Activated T-cell treated with anti-CD3 and anti-CD28 coated beads, Interleukin-2, amount 50 U/mL, for 48 hours (primary cell): ENCODE measurements at places on chromosomes 1 and 21.

DNA sequence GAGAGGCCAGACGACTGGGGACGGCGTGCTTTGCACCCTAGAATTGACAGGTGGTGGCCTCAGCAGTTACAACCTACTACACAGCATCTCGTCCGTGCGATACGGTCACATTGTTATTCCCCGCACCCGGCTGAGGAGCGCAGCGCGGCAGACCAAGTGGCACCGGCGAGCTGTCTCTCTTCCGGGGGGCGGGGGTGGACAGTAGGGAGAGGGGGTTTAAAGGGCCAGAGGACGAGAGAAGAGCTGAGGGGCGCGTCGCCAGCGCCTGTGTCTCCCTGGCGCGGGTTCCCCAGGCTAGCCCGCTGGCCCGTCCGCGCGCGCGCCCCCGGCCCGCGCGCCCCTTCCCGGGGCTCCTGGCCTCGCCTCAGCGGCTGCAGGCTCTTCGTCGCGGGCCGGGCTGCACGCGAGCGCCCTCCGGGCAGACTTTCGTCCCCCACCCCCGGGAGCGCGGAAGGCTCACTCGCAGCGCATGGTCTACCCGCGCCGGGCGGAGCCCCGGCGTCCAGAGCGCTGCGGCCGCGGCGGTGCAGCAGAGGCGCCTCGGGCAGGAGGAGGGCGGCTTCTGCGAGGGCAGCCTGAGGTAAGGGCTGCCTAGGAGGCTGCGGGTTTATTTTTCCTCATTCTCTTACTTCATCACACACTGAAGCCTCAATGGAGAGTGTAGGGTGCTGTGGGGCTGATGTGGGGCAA, at the start of gene PDE4B:
PDE4B (plus strand) TSS at position 227 of the 690 bp plus-strand sequence.
- DNase-seq: no peak

- DNase-seq: no peak
These were observed 50.0 kb upstream of the NPL start for GRCh38 chr1:182739545-182739944.

DNA sequence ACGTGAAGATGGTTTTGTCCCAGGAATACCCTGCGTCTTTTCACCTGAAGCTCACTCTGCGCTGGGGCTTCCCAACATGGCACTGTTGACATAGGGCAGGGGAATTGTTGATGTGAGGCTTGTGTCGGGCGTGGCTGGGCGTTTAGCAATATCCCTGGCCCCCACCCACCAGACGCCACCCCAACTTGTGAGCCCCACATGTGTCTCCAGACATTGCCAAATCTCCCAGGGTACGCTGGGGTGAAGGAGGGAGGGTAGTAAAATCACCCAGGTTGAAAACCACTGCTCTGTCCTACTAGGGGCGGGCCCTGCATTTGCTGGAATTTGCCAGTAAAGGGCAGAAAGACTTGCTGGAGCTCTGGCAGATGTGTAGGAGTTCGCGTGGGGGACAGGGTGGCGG, 36.0 kb downstream of the SPSB1 start:
- DNase-seq: no peak

- DNase-seq: peak; percentile 74
These were observed 6.7 kb downstream of the LMO4 start for GRCh38 chr1:87335175-87335884.

DNA sequence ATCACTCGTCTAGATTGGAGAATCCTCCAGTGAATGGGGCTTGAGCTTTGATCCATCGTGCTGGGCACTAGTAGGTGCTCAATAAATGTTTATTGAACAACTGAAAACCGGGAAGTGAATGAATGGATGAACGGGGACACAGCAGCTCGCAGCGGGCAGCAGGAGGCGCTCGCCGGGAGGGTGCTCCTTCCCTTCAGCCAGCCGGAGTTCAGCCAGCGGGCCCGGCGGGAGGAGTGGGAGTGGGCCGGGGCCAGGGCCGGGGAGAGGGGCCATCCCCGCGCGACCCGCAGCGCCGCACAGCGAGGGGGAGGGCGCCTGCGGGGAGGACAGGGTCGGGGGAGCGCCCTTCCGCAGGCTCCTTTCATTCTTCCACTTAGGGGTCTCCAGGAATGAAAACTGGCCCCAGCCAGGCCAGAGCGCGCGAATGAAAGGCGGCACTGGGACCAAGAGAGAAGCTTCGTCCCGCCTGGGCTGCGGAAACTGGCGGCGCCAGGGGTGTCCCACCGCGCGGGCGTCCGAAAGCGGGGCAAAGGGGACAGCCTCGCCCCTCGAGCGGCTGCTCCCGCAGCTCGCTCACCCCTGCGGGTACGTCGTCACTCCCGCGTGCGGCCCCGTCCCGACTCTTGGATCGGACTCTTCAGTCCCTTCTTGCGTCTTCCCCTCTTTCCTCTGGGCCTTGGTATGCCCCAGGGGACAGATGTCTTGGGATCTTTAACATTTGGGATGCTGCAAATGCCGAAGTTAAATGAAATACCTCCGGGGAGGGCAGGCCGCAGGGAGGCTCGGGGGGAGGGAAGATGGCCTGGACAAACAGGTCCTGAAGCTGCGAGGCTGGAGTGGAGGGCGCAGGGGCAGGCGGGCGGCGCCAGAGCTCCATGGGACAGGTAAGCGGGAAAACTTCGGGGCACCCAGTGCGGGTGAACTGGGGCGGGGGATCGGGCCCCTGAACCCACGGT, 3.6 kb upstream of the INAVA start:
- no peak for DNase-seq

- no peak for DNase-seq
These were observed 8.5 kb downstream of the AKT3 start for GRCh38 chr1:243841507-243841906.

- no peak for DNase-seq
These were observed 57.0 kb upstream of the GJB5 start for GRCh38 chr1:34697818-34698217.

- DNase-seq: no peak
These were observed 14.9 kb downstream of the SLC1A7 start for GRCh38 chr1:53127546-53127945.

- no peak for DNase-seq
These were observed 31.3 kb downstream of the CA6 start for GRCh38 chr1:8976896-8977450.

DNA sequence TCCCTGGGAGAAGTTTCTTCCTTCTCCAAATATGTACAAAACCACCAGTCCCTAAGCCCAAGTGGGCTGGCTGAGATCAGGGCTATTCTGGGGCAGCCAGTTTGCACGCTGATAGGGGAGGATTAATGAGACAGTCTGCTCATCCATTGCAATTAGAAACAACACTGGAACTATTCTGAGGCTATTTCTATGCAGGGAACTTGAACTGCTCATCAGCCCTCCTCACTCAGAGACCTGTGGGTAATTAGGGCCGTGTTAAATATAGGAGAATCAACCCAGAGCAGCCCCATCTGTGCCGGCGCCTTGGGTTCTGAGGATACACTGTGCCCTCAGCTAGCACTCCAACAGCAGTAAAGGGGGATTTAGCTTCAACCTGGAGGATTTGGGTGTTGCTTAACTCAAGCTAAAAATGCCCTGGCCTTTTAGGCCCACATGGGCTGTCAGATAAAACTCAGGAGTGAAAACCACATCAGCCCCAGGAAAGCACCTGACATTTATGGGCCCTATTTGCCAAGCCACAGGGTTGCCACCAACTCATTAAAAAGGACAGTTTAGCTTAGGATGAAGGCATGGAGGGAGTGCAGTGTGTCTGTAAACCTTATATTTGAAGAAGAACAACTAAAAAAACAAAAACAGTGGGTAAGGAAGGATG, 53.9 kb downstream of the DUSP10 start:
- no peak for DNase-seq

DNA sequence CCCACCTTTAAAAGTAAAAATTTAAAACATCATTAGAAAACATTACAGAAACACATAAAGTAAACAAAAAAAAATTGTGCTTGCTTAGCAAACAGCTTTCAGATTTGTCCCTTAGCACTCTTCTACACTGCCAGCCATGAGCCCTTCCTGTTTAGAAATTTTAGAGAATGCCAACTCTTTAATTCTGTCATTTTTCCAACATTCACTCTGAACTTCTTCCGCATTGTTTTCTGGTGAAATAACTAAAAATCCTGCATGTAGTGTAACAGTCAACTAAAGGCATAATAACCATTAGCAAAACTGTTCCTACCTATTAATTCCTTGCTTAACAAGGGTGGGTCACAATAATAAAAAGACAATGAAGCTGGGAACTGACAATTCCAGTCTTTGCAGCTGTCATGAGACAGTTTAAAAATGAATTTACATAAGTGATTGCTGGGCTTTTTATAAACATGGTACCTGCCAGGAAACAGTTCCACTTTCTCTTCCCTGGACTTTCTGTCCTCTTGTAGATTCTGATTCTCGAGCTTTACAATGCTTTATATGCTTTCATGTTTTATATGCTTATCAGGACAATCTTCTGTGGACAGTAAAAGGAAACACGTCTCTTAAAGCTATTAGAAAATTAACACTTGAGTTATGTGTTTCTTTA, 19.0 kb downstream of the GNG12 start:
- DNase-seq: no peak

DNA sequence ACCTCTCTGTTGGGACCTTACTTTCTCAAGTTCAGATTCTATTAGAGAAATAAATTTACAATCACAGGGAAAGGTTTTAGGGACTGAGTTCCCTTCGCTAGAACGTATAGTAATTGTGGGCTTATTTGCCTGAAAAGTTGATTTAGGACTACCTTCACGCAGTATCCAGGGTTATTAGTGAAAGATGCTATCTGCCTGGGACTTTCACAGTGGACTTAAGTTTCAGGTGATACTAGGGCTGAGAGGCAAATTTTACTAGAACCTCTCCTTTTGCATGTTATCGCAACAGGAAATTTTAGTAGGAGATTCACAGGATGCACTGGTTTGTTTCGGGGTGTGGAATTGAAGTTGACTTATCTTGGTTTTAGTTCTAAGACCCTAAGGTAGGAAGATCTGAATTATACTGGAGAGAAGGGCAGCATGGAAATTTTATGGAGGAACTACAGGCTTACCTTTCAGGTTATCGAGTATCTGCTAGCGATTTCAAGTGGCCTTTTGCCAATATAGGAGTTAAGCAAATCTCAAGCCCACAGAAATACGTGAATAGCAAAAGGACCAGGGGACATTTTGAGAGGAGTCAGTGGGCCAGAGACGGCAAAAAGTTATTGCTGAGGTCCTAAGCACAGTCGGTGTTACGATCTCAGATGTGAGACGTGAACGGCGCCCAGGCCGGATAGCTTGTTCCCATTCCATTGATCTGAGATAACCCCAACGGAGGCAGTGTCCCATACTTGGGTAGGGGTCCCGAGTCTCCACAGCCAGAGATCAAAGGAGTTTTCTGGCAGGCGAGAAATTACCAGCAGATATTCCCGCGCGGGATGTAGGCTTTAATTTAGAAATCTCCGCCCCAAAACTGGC, 723 bp upstream of the GNAI3 start:
- DNase-seq: no peak

- no peak for DNase-seq
These were observed 33.3 kb upstream of the FAM89A start for GRCh38 chr1:231073331-231073730.

GRCh38 chr21:21183092-21183491, 184.9 kb downstream of the NCAM2 start:
- DNase-seq: no peak

- no peak for DNase-seq
These were observed 48.0 kb downstream of the MAN1C1 start for GRCh38 chr1:25664357-25665199.

- no peak for DNase-seq
These were observed 946 bp upstream of the HNRNPR start for GRCh38 chr1:23344987-23345472.

GRCh38 chr1:48939042-48939441, 162.4 kb upstream of the BEND5 start:
- no peak for DNase-seq
